ENCODE measurements at places on chromosomes 16 and 17.

GRCh38 chr16:60882816-60883215 is 1153.4 kb downstream of the CDH8 start:
- no peak for DNase-seq

- DNase-seq = no peak
These were observed 19.9 kb downstream of the CEP295NL start for GRCh38 chr17:78883089-78883532.

DNA sequence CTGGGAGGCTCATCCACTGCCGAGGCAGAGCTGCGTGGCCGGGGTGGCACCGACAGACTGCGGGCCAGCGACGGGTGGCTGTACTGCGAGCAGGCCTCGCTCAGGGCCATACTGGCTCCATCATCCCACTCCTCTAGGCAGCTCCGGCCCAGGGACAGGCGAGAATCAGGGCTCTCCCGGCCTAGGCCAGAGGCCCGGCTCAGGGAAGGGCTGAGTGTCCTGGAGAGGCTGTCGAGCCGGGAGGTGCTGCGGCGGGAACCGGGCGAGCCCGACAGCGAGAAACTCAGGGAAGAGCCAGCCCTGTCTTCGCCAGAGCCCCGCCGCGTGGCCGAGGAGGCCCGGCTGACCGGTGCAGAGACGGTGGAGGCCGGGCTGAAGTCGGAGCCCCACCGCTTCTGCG is 37.4 kb downstream of the PIPOX start:
- DNase-seq = no peak

- no peak for DNase-seq
These were observed 16.3 kb downstream of the ALOX15 start for GRCh38 chr17:4625181-4625617.

DNA sequence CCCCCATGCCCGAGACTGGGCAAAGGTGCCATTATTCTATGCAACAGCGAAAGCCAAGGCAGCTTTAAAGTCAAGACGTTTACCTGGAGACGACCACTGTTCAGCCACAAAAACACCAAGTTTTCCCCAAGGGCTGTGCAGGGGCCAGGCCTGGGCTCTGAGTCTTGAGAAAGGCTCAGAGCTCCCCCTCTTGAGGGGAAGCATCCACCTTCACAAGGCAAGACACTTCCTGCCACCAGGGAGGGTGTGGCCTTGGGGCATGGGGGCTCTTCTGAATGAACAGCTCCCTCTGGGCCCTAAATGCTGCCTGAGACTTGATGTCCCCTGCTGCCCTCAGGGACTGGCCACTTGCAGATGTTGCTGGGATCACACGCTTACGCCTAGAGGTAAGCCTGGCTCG is 26.5 kb downstream of the PDIA2 start:
- no peak for DNase-seq

GRCh38 chr16:59252317-59252716 is 518.2 kb upstream of the GOT2 start:
- DNase-seq = no peak

DNA sequence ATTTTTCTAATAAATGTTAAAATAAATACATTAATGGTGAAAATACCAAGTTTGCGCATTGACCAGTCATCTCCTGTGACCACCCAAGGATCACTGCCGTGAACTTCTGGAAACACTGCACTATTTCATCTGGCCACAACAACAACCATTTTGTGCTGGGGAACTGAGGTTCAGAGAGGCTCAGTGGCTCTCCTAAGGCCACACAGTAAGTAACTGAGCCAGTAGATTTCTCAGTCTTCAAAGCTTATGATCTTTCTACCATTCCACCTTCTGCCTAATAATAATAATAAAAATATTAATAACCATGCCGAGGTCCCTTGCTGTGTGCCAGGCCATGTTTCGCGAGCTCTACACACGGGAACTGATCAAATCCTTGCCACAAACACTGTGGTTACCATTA is 182.0 kb downstream of the IRF8 start:
- no peak for DNase-seq

DNA sequence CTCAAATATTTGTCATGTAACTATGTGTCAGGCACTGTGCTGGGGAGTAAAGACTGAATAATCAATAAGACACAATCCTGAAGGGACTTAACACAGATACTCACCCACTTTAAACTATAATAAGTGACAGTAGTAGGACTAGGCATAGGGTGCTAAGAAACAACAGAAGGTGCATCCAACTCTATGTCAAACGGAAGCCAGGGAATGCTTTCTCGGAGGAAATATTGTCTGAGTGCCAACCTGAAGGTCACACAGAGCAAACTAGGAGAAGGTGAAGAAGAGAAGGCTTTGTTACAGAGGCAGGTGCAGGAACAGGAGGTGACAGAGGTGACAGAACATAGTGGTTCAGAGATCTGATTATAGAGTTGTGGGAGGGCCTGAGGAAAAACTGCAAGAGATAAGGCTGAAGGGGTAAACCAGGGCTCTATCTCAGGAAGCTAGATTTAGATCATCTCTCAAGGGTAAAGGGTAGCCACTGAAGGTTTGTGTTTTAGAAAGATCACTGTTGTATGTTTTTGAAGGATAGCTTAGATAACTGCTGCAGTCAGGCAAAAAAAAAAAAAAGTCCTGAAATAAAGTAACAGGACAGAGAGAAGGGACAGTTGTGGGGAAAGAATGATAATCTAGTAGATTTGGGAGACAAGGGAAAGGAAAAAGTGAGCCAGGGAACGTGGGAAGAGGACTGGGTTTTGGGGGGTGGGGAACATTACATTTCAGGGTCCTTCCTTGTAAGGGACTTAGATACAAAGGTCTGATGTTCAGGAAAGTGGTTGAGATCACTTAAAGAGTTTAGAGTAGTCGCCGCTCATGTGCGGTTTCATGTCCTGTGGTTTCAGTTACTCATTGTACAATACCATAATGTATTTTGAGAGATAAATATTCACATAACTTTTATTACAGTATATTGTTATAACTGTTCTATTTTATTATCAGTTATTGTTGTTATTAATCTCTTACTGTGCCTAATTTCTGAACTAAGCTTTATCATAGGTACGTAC is 85.6 kb upstream of the NETO2 start:
- no peak for DNase-seq

GRCh38 chr17:7306911-7307685 is at the start of gene EIF5A:
Gene EIF5A (plus strand): TSS chr17:7307628. CDS start chr17:7309636, 2,008 bp downstream.
- DNase-seq = peak; percentile 94

DNA sequence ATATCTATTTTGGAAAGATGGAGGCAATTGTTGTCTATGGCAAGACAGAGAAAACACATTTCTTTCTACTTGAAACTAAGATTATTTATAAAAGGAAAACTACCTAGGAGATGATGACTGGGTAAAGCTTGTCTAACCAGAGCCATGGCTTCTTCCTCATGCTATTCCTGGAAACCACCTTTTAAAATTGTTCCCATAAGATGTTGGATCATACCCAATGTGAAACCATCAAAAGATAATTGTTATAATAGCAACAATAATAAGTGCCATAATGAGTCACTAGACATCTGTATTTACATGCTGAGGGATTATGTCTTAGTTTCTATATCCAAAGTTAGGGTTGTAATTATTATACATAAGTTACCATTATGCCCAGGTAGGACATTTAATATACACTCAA is 428.4 kb downstream of the KCNJ2 start:
- no peak for DNase-seq

- DNase-seq = peak; percentile 53
These were observed 18.6 kb downstream of the RAD51C start for GRCh38 chr17:58710948-58711552.

- no peak for DNase-seq
These were observed 50.0 kb downstream of the SHISA9 start for GRCh38 chr16:12951392-12951791.

DNA sequence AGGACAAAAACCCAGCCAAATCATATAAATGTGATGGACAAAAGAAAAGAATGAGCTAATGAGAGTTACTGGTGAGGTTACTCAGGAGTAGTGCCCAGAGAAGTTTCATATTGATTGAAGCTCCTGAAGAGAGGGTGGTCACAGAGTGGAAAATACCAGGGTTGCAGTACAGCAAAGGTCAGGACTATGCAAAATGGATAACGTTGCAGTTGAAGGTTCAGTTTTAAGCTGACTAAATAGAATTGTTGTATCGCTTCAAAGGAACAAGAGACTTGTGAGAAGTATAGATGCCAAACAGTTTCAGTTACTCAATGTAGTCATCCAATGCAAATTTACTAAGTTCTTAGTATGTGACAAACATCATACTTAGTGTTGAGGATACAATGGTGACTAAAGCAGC is 47.1 kb downstream of the ABCA8 start:
- no peak for DNase-seq

- no peak for DNase-seq
These were observed 735.1 kb upstream of the GOT2 start for GRCh38 chr16:59469266-59469665.

- DNase-seq = no peak
These were observed 26.1 kb downstream of the RCVRN start for GRCh38 chr17:9878786-9879525.

GRCh38 chr16:1069154-1069553 is 3.4 kb upstream of the SSTR5 start:
- DNase-seq = no peak

DNA sequence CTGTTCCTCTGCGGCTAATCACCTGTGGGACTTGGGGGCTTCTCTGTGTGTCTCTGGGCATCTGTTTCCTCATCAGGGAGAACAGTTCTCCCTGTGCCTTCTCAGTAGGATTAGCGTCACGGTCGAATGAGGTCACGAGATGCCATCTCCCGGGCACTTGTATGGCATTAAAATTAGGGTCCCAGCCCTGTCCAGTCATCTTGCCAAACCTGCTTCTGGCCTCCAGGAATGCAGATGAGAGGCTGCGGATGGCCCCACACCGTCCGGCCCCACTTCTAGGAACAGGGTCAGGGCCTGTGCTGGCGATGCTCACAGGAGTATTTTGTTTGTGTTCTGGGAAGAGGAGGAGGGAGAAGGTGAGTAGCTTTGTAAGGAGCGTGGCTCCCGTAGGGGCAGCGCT is 58.5 kb downstream of the OR1D5 start:
- no peak for DNase-seq

- no peak for DNase-seq
These were observed 3.9 kb downstream of the TRPV2 start for GRCh38 chr17:16419074-16419928.

GRCh38 chr17:64256913-64257807 is 5.9 kb downstream of the TEX2 start:
- DNase-seq = no peak

DNA sequence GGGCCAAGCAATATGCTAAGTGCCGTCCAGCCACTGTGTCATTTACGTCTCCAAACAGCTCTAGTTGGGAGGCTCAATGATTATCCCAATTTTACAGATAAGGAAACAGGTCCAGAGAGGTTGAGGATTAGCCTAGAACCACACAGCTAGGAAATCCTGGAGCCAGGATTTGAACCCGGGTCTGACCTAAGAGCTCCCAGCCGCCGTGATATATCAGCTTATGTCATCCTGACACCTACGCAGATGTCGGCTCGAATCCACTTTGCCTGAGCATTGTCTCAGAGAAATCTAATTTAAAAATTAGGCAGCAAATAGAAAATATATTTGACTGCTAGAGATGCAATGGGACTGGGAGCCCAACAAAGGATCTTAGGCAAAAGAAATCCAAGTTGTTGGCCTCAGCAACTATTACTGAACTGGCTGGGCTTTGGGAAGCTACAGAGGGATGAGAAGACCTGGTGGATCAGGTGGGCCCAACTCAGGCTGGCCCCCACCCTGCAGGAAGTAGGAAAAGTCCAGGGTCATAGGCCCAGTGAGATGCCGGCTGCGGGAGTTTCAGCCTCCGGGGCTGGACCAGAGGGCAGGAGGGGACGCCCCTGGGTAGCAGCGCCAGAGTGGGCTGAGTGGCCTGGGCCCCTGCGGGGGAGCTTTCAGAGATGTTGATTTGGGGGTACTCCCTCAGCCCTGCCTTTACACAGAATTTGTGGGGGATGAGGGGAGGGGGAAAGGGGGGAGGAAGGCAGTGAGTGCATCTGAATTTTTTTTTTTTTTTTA is 35.1 kb upstream of the IL21R start:
- no peak for DNase-seq

GRCh38 chr16:80147026-80147655 is 393.7 kb upstream of the DYNLRB2 start:
- DNase-seq = no peak

- DNase-seq = no peak
These were observed 28.7 kb downstream of the ARL4D start for GRCh38 chr17:43427362-43428043.

DNA sequence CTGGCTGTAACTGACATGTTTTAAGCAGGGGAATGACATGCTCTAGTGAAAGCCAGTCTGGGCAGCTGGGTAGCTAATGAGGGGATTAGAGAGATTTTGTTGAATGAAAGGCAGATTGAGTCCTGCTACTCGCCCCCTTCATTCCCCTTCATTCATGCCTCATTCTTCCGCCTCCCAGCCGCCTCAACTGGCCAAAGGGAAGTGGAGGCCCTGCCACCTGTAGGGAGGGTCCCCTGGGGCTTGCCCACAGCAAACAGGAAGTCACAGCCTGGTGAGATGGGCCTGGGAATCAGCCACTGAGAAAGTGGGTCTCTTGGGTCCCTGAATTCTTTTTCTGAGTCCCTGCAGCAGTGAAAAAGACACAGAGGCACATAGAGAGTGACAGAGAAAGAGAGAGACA is 1.1 kb upstream of the CD19 start:
- DNase-seq = no peak

- no peak for DNase-seq
These were observed 5.7 kb upstream of the MINK1 start for GRCh38 chr17:4827399-4827798.

DNA sequence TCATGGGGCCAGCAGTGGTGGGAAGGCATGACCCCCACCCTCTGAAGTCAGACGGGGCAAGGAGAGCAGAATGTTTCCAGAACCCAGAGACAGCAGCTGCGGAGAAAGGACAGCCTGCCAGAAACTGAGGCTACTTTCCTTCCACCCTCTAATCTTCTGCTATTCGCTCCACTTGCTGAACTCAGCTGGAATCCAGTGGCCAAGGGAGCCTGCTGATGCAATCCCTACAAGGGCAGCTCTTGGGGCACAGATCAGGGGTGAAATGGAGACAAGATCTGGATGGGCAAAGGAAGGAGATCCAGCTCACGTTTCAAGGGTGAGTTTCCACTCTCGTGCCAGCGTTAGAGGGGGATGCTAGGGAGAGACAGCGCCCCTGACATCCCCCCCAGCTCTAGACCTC is 479.1 kb downstream of the SLC39A11 start:
- DNase-seq = no peak
